SK-N-SH (cell line): ENCODE measurements at places on chromosomes 7 and 10.

DNA sequence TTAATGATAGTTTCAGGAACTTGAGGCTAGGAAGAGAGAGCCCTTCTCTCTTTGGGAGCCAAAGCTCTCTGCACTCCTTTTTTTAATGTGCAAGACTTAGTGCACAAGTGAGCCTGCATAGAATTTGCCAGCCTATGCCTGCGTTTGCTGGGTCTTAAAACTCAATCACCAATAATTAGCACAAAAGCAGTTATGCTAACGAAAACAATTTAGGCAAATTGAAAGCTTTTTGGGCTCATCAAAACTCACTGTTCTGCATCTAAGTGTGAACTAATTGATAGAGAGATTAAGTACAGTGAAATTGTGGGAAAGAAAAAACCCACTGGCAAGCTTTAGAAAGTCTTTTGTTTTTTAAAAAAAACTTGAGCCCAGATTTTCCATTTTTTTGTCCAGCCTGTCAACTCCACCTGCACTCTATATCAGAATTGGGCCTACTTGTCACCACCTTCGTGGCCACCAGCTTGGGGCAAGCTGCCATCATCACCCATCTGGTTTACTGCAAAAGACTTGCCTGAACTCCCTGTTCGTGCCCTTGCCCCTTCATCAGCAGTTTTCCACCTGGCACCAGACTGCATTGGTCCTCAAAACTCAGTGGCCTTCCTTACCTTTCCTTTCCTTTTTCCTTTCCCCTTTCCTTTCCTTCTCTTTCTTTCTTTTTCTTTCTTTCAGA lies 37.8 kb downstream of the CRHR2 start:
- DNase-seq, result peak; percentile 21

GRCh38 chr10:79883986-79884385 lies 57.4 kb downstream of the NUTM2E start:
- no peak for DNase-seq

GRCh38 chr7:82291931-82292330 lies 151.6 kb downstream of the CACNA2D1 start:
- DNase-seq, result no peak

DNA sequence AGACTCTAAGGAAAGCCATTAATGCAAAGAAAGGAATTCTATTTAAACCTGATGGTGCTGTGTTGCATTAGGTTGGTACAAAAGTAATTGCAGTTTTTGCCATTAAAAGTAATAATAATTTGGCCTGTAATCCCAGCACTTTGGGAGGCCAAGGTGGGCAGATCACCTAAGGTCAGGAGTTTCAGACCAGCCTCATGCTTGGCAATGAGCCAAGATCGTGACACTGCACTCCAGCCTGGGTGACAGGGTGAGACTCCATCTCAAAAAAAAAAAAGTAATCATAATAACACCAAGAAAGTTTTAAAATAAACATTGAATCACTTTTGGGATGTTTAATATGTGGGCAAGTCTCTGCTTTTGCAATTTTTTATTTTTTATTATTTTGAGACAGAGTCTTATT lies 107.3 kb upstream of the FRMD4A start:
- no peak for DNase-seq

GRCh38 chr10:113425541-113425951 lies 127.3 kb upstream of the HABP2 start:
- no peak for DNase-seq

- DNase-seq, result peak; percentile 70
Observed at GRCh38 chr10:73998929-73999691, 1.2 kb downstream of the VCL start.

DNA sequence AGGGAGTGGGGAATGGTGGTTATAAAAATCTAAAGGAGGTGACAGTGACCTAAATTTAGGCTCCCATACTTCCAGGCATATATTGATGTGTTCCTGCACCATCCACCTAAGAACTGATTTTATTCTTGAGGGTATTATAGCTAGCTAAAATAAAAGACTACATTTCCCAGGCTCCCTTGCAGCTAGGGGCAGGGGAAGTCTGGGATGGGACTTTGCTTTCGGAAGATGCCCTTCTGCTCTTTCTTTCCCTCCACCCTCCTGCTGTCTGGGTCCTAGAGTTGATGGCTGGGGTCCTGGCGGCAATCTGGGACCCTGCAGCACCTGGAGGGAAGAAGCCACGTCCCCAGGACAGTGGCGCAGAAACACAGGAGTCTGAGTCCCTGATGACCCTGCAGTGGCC lies 53.8 kb upstream of the SAMD8 start:
- no peak for DNase-seq

DNA sequence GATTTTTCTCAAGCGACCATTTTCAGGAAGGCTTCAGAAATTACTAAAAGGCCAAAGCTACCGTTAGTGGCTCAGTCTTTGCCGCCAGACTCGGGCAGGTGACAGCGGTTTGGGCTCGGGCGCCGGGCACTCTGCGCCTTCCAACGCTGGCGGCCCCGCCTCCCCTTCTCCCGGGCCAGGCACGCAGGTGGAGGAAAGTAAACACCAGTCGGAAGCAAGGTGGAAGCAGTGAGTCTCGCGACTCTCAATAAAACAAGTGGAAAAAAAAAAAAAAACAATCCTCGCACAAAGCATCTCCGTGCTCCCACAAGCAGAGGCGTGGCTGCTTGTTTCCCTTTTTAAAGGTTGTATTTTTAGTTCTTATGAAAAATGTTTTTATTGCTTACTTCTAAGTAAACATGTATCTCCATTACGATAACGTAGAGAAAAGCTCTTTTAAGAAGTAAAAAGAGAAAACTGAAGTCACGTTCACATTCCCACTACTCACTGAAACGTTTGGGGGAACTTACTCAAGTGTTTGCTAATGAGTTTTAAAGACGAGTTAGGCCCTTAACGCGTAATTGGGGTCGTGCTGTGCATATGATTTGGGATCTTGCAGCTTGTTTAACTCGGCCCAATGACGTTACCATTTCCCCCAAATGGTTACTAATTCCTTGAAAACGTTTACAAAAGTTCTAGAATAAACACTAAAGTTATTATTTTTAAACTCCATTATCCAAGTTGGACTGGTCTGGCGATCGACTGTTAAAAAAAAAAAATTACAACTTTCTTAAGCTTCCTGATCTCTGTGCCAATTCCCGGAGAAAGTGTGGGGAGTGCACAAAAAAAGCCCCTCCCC lies 864 bp downstream of the CDCA7L start:
- DNase-seq, result no peak

DNA sequence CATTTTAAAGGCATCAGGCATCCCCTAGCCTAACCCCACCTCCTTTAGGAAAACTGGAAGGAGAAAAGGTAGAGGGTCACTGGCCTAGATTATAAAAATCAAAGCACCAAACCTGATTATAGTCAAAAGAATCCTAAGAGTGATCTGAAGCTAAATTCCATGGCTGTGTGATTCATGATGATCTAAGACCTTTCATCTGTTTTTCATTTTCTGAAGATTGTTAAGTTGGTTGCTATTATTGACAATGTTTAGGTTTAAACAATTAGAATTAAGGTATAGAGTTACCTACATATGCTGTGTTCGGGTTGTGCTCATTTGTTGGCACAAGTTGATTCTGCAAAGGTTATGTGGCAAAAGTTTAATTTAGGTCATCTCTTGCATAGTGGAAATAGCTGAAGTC lies 148.7 kb downstream of the BICC1 start:
- no peak for DNase-seq

DNA sequence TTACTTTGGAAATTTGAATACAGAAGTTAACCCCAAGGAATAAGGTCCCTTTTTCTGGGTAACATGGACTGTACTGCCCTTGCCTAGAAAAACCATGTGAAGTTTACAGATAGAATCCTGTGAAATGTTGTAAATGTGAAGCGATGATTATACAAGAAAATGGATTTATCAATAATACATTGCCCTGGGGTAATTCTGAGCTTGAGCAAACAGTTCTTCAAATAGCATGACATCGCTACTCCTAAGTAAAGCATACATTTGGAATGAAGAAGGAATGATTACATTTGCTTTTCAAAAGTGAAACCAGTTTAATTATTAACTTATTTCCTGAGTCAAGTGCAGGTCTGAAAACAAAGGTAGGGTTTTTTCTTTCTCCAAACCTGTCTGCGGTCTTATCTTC lies 43.3 kb upstream of the FZD8 start:
- DNase-seq, result no peak

GRCh38 chr10:17460756-17461155 lies 6.4 kb upstream of the ST8SIA6 start:
- DNase-seq, result no peak
